Stimulated activated CD8-positive, alpha-beta memory T cell treated with anti-CD3 and anti-CD28 coated beads, Interleukin-7, amount 100 ng/mL, for 1 hour (primary cell): ENCODE measurements at places on chromosomes 5 and 9.

GRCh38 chr9:73531051-73531532 lies 379.4 kb downstream of the ANXA1 start:
- DNase-seq = no peak

DNA sequence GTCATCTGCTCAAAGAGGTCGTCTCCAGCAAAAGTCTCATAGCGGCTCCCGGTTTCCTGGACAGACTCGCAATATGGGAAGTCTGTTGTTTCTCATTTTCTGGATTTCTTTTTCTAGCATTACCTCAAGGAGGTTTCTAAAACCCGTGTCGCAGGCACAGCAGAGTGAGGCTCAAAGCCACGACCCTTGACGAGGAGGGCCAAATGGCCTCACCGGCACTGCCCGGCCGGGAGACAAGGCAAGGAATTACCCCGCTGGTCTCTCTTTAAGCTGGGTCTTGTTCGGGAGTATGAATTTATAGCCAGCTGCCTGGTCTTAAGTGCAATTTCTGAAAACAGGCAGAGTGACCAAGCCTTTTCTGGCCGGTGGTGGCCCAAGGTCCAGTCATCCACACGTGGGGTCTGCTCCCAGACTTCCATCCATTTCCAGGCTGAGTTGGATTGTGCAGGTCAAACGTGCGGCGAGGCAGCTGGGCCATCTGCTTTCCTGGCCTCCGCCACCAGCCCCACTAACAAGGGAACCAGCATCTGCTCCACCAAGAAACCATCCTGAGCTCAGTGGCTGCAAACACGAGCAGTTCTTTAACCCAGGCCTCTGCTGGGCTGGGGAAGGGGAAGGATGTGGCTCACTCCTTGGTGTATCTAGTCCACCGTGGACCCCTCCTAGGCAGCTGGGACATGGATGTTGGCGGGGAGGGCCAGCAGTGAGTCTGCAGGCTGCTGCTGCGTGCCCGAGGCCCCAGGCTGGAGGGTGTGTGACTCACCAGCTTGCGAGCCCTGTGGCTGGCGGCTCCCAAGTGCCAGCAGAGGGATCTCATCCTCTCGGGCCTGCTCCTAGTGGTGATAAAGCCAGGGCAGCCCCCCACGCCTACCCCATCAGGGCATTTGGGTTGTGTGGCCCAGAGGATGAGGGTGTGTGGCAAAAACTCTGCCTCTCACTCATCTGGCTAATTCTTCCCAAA lies 55.6 kb upstream of the COL5A1 start:
- no peak for DNase-seq

DNA sequence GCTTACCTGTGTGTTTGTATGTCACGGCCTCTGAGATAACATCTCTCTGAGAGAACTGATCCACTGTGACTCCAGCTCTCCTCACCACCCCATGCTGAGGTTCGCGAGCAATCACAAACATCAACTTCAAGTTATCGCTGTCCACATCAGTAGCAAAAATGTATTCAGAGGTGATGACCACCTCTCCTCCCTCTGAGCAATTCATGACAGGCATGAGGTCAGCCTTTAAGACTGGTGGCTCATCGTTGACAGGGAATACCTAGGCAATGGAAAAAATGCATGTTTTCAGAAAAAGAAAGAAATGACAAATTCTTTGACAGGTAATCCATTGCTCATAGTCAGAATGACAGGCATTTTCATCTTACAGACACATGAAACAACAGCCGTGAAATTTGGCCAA lies 90.3 kb upstream of the CER1 start:
- DNase-seq = no peak

- no peak for DNase-seq
Measured at GRCh38 chr9:131728961-131729360, 10.9 kb downstream of the RAPGEF1 start.

DNA sequence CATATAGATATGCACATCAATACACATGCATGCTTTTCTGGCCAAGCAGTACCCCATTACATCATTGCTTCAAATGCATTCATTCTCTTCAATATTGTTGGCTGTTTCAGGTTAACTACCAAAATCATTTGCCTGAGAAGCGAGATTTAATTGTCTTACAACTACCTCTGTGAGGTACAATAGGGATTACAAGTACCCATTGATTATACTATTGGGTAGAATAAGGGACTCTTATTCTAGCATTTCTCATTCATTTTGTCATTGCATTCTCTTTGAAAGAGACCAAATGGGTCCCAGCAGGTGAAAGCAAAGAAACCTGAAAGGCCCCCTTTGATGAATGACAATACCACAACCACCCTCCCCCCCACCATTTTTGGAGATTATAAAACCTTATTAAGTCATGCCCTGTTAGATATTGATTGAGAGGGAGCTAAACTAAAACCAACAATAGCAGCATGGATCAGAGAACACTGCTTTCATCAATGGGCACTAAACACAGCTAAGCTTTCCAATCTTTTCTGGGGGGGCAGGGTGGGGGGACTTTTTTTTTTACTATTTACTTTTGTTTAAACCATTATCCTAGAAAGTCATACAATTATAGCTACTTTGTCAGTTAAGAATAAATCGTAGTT lies 375.0 kb upstream of the CCNH start:
- no peak for DNase-seq

GRCh38 chr5:157529002-157529401 lies 46.6 kb downstream of the ADAM19 start:
- DNase-seq = no peak

GRCh38 chr9:94649100-94649819 lies 9.9 kb upstream of the FBP1 start:
- no peak for DNase-seq

- no peak for DNase-seq
Measured at GRCh38 chr5:139955053-139955605, 88.0 kb downstream of the NRG2 start.

- no peak for DNase-seq
Measured at GRCh38 chr9:129071526-129072126, 9.3 kb upstream of the DOLPP1 start.

DNA sequence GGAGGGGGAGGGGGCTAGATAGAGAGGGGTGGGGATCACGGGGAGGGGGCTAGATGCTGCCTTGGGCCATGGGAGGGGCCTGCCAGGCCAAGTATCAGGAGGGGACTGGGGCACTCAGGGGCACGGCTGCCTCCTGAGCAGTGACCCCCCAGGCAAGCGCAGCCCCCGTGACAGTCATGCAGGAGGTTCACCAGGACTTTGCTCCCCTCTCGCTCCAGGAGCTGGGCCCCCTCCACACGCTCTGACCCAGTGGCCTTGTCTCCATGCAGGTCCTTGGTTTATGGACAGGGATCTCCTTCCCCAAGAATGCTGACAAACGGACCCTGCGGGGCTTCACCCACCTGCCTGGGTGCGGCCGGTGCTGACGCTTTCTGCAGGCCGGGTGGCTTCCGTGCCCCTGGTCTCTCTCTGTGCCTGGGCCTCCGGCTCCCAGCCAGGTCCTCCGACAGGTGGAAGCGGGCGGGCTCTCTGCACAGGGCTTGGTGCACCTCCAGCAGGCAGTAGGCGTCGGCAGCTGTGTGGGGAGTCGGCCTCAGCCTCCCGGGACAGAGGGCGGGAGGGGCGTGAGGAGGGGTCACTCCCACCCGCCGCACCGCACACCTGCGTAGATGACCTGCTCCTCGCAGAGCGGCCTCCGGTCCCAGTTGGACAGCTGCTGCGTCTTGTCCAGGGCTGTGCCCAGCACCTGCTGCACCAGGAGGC lies 46.8 kb upstream of the NRARP start:
- no peak for DNase-seq

DNA sequence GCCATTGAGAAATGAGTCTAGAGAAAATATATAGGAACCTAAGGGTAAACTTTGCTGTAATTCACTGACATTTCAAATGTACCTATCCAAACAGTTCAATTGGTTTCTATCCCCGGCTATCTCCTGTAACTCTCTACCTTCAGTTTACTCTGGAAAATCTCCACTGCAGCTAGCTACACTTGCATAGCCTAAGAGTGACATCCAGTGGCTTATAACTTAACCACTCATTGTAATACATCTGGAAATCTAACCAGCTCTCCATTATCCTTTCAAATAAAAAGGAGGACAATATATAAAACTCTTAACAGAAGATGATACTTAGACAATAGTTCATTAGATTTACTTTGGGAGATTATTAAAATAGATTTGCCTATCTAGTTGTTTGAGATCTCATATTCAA lies 35.3 kb upstream of the SPDL1 start:
- DNase-seq = no peak

DNA sequence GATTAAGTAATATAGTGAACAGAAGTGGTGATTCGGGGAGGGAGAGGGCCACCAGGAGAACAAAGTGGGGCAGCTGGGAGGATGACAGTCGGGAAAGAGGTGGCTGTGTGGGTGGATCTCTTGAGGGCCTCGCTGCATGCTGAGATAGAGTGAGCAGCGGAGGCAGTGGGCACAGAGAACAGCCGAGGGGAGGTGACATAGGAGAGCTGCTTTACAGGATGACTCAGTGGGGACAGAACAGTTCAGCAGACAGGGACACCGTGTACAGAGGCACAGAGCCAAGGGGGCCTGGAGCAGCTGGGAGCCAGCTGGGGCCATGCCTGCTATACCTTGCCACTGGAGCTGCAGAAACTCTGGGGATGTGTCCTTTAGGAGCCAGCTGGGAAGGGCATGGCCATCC lies 273.9 kb downstream of the GADD45G start:
- DNase-seq = no peak

DNA sequence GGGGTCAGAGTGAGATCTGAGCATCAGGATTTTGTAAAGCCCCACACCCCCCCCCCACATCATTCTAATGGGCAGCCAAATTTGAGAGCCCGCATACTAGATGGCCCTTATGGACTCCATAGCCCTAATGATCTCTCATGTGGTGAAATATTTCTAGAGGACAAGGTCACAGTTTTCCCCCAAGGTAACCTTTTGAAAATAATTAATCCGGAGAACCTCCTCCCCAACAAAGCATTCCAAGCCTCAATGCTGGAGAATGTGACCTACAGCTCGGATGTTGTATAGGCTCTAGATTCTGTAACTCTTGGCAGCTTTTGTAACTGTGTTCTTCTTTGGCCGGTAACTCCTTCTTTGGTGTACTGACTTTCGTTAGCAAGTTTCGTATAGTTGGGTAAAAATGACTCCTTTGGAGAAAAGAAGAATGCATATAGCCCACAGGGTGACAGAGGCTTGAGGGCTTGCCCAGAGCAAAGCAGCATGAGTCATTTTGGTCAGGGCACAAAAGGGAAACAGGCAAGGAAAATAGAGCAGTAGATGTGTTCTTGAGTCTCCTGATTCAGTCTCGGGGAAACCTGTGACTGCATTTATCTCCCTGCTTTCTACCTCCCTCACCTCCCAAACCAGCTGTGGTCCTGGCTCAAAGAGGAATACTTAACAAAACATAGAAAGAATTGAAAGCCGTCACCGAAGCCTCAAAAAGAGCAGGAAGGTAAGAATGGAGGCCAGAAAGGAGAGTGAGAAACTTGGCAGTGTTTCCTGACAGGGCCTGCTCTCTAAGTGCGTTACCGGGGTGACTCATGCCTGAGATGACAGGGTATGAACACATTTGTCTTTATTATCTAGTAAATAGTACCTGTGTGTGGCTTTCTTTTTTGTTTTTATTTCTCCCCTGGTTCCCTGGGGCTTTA lies 6.6 kb upstream of the XPA start:
- DNase-seq = no peak

DNA sequence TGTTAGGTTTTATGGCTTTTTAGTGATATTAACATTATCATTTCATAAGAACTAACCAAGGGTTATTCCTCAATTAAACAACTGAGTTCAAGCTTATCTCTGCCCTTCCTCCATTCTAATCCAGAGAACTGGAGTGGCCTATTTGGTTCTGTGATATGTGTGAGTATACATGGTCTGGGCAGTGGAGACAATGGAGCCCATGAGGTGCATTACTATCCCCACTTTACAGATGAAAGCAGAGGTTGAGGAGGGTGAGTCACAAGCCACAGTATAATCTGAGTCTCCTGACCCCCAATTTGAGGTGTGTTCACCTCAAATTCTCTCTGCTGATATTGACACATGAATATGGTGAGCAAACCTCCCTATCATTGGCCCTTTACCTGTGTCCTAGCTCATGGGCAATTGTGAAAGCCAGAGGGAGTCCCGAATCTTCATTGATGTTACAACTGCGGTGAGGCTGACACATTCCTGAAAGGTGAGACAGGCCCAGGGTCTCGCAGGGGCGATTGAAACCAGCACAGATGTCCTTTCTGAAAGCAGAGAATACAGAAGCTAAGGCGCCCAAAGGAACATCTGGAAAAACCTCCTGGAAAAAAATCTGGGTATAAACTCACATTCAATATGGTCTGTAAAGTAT lies 217.2 kb downstream of the TARS1 start:
- no peak for DNase-seq

DNA sequence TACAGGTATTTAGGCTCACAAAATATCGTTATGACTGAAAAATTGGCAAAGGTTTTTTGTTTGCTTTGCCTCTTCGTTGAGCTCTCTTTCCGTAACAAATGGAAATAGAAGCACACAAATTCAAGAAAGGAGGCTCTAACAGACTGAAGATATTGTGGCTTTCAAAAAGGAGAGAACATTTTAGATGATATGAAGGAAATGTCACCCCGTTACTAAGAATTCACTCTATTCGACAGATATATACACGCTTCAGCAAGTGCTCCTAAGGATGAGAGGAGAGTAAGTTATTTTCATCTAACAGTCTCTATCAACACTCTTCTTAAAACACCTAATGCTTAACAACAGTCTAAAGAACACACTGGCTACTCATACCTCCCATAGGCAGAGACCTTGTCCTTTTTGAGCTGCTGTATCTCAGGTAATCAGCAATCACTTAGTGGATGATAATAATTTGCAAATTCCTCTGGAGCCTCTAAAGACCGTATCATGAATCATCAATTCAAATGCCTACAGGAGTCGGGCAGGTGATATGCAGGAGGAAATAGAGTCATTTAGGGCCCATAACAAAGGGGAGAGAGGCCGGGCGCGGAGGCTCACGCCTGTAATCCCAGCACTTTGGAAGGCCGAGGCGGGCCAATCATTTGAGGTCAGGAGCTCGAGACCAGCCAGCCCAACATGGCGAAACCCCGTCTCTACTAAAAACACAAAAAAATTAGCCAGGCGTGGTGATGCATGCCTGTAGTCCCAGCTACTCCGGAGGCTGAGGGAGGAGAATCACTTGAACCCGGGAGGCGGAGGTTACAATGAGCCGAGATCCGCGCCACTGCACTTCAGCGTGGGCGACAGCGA lies 1.4 kb upstream of the HSDL2 start:
- DNase-seq = no peak

DNA sequence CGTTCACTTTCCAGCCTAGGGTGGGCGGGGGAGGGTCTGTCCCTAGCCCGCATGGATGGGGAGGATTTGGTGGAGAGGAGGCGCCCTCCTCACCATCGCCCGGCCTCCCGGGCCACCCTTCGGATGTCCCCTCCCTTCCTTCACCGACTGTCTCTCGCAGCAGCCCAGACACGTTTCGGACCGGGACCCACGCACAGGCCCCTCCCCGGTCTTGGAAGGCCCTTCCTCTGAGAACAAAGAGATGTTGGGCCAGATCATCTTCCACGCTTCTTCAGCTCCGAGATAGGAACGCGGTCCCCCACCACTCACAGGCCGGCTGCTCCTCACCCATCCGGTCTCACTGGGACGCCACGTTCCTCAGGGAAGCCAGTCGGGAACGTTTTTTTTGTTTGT lies 640 bp upstream of the DPM2 start:
- no peak for DNase-seq
